ENCODE measurements at places on chromosomes 4 and X. TPM values are rescaled to one million over a fixed set of nuclear protein-coding genes. Genes with fewer than 3 reads are reported as not detected.
A peak's percentile ranks its signal among the peaks of the same experiment; 100 is the strongest.

GRCh38 chr4:8308856-8309771 is 39.6 kb downstream of the HTRA3 start:
- DNase-seq = peak; percentile 45

DNA sequence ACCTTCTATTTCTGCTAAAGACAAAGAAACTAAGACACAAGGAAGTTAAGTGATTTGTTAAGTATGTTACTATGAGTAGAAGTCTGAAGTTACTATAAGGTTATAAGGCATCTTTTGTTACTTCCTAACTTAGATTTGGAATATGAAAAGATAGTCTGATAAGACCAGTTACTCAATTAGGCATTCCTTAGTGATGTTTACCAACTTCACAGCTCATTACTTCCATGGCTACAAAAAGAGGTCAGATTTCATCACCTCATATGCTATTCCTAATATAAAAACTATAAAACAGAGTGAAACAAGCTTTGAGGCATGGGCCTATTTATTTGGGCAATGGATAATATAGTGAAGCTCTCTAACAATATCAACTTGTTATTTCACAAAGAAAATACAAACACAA is 143.1 kb downstream of the TBCK start:
- DNase-seq = no peak

- peak; percentile 63 for DNase-seq
Measured at GRCh38 chrX:46912098-46912602, at the start of gene JADE3. JADE3 (plus strand) TSS chrX:46912421; CDS start chrX:46984895, 72,474 bp downstream.

Gene RHOH
- total RNA-seq = not detected

DNA sequence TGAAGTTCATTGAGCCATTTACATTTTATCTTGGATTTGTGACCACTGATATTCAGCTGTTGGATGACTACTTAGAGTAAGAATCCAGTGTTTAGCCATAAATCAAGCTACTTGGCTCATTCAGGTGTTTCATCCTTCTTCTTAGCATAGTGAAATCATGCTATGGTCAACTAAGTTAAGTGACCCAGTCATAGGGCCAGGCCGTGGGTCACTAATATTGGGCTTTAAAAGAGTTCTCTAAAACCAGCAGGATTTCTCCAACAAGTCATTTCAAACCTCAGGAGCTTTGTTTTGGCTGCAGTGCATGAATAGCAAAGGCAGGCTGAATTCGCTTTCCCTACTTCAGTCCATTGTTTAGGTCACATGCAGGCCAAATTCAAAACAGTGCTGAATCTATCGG is 181.0 kb downstream of the MAML3 start:
- peak; percentile 58 for DNase-seq

DNA sequence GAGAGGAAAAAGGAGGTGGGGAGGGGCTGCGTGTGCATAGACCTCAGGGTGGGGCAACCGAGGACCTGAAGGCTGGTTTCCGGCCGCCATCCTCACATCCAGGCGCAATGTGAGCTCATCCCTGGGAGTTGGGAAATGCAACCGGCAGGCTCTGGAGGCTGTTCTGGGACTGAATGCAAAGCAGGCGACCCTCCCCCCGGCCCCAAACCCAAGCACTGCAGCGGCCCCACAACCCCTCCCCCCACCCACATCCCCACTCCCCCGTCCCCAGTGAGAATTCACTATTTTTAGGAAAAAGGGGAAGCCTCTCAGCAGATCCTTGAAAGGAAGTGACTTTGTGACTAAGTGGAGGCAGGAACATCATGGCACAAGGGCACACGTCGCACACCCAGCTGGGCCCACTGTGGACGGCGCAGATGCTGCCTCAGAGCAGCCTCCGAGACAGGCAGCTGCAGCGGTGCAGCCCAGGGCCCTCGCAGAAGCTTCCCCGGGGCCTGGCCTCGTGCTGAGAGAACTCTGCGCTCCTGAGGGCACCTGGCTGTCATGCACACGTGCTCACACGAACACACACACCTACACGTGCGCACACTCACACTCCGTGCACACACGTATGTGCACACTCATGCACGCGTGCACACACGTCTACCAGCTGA is 1.3 kb upstream of the PDE6B start:
- DNase-seq = no peak

Gene CT47A7
- not detected for total RNA-seq

DNA sequence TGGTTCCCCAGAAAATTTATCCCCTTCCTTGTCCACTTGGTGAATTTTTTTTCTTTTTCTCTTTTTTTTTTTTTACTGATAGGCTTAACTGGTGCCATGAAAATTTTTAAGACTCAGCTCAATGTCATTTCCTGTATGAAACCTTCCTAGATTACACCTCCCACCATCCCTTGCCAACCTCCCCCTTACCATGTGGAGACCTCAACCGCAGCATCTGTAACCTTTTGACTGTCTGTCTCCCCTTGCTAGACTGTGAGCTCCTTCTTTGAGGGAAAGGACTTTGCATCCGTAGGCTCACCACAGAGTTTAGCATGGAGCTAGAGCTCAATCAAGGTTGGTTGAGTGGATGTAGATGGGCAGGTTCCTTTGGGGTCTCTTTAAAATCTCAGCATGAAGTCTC is 5.2 kb upstream of the PGRMC1 start:
- DNase-seq = no peak

Gene ARHGEF38
- total RNA-seq = not detected

- peak; percentile 15 for DNase-seq
Measured at GRCh38 chrX:23786268-23786815, 3.4 kb downstream of the SAT1 start.

GRCh38 chr4:153427363-153428071 is 38.6 kb upstream of the TMEM131L start:
- DNase-seq = peak; percentile 79

GRCh38 chr4:145670422-145670821 is 9.5 kb upstream of the C4orf51 start:
- DNase-seq = no peak

Gene ERCC6L
- 9.9 TPM for total RNA-seq

DNA sequence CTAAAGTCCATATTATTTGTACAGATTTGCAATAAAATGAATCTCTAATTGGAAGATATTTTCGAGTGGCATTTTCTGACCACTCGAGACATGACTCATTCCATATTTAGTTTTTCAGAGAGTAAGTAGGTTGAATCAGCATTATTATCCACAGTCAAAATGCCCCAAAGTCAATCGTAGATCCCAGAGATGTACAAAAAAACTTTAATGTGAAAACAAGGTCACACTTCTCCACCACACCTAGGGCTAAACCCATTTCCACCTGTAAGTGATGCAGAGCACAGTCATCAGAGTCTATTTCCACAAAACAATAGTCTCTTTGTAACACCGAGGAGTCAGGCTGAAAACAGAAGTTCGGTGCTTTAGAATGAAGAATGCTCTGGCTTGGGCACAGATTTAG is 117.1 kb upstream of the TENM3 start:
- DNase-seq = no peak

- peak; percentile 27 for DNase-seq
Measured at GRCh38 chr4:103074744-103075434, 1.7 kb downstream of the SLC9B2 start.

Gene PRDM5
- 18.4 TPM for total RNA-seq

Gene KLHL15
- 7.0 TPM for total RNA-seq

- no peak for DNase-seq
Measured at GRCh38 chr4:61273233-61273632, 73.1 kb downstream of the ADGRL3 start.

GRCh38 chr4:2837904-2838496 is 5.6 kb upstream of the ADD1 start:
- DNase-seq = peak; percentile 59

Gene SPACA5
- total RNA-seq = not detected

- DNase-seq = no peak
Measured at GRCh38 chr4:66872661-66873060, 672.6 kb downstream of the CENPC start.

- DNase-seq = no peak
Measured at GRCh38 chr4:7384003-7384928, 50.5 kb downstream of the PSAPL1 start.

DNA sequence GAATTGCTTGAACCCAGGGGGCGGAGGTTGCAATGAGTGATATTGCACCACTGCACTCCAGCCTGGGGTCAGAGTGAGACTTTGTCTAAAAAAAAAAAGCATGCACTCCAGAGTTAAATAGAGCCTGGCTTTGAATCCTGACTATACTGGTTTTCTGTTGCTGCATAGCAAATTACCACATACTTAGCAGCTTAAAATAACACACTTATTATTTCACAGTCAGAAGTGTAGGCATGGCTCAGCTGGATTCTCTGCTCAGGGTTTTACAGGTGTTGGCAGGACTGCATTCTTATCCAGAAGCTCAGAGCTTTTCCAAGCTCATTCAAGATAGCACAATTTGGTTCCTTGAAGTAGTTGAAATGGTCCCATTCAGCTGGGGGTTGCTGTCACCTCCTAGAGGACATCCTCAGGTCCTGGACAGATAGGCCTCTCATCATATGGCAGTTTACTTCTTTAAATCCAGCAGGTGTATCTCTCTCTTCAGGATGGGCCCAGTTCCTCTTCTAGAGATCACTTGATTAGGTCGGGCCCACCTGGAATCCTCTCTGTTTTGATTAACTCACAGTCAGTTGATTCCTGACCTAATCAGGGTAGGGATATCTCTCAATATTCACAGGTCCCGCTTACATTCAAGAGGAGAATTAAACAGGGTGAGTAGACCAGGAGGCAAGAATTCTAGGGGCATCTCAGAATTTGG is 26.8 kb downstream of the DOCK11 start:
- DNase-seq = no peak

Data from fibroblast of the aortic adventitia (primary cell).